ENCODE measurements at places on chromosomes 16 and 17.

DNA sequence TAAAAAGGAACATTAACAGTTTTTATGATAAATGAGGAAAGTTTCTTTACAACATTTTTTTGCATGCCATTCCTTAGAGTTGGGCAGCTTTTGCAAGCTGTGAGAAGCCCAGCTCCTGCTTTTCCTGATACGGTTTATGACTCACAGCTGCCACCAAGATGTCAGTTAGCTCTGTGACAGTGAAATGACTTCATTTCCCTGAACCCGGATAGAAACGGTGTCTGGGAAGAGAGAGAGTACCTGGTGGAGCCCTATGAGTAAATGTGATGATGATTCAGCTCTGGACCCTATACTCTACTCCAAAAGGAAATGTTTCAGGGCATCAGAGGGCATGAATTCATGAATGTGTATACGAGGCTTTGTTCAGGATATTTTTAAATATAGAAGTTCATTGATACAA lies 366.3 kb upstream of the HSBP1 start:
- no peak for DNase-seq

DNA sequence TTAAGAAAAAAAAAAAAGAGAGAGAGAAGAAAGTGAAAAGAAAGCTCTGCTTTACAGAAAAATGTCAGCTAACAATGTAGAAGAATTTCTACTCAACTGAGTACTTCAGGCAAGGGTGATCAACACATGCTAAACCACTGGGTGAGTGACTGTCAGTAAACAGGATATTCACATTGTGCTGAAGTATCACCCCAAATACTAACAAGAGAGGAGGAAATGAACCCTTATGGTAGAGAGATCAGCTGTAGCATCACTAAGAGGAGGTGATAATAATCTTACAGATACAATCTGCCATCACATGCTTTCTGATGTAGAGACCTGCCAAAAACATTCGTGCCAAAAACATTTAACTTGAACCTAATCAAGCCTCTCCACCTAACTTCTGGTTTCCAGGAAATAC lies 30.7 kb upstream of the ICAM2 start:
- DNase-seq, result peak; percentile 72

GRCh38 chr16:50819706-50820105 lies 77.8 kb downstream of the CYLD start:
- no peak for DNase-seq

DNA sequence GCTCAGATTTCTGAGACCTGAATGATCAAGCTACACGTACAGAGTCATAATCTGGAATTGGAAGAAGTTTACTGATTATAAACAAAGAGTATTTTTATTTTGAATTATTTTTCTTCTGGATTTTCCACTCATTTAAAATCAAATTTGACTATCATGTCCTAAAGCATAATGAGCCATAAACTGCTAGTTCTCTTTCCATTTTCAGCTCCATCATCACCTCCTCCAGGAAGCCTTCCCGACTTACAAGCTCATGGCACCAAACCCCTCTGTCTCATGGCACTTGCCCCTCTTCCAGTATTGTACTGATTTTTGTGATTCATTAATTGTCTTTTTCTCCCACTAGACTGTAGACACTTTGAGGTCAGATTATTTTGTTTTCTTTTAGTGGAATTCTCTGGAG lies 35.9 kb downstream of the IRX6 start:
- no peak for DNase-seq

- no peak for DNase-seq
Observed at GRCh38 chr16:22322741-22323140, 25.5 kb downstream of the POLR3E start.

DNA sequence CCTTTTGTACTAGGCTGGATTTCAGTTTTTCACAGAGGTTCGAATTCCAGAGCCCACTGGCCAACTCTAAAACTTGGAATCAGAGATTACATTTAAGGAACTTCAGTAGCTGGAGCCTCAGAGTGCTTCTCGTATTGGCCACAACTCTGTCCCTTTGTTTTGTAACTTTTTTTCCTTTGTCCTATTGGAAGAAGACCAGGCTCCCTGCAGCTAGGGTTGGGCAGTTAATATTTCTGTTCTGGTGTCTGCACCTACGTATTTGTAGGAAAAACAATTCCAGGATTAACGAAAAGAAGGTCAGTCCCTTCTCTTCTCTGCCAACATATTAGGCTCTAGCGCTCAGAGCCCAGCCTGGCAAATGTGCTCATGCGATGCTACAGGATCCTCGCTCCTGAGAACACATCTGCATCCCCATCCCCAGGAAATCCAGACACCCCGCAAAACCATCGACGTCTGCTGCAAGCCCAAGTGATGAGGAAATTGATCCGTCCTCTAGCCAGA lies 1.9 kb downstream of the CDH11 start:
- DNase-seq, result no peak

DNA sequence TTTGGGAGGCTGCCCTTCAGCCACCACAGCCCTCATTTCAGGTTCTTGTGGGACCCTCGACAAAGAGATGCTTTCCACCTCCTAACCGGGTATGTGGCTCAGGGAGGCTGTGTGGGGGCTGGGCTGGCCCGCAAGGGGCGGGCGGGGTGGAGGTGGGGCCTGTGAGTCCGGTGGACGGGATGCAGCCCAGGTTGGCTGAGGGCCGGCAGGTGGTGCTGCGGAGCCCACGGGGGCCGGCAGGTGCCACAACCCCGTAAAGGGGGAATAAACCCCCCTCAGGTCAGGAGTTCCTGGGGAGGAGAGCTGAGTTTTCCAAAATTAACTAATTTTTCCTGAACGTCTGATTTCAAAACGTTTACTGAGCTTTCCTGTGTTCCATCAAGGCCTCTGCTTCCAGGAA lies 4.9 kb upstream of the CIAO3 start:
- no peak for DNase-seq

GRCh38 chr17:65079489-65079900 lies 23.0 kb upstream of the GNA13 start:
- DNase-seq, result no peak

DNA sequence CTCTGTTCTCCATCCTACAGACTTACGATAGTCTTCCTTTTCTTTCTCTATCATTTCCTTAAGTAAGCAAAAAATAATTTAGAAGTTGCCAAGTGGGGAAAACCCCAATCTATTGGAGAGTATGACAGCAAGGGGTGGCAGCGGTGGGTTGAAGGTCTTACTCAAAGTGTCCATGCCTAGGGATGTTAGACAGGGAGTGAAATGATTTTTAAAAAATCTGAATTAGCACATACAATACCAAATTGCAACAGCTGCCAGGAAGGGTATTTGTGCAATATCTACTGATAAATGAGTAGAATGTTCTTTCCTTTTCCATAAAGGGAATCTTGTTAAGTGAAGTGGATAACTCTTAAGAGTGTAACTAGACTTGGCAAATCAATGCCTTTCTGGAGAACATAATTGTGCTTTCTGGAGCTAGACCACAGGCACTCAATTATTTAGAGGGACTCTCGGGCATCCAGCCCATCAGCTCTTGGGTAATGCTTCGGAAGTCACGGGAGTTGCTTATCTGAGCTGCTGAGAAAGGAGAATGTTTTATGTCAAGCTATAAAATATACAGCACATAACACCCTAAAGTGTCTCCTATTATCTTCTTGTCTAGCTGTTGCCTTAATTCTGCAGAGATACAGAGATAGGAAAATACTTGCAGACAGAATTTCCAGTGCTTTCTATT lies 151.5 kb downstream of the KCNJ2 start:
- DNase-seq, result no peak

- DNase-seq, result no peak
Observed at GRCh38 chr17:18187226-18187625, 3.6 kb downstream of the ALKBH5 start.

- DNase-seq, result peak; percentile 38
Observed at GRCh38 chr17:1055751-1056645, 59.1 kb downstream of the TIMM22 start.
